ENCODE measurements at places on chromosomes 12 and 14.

DNA sequence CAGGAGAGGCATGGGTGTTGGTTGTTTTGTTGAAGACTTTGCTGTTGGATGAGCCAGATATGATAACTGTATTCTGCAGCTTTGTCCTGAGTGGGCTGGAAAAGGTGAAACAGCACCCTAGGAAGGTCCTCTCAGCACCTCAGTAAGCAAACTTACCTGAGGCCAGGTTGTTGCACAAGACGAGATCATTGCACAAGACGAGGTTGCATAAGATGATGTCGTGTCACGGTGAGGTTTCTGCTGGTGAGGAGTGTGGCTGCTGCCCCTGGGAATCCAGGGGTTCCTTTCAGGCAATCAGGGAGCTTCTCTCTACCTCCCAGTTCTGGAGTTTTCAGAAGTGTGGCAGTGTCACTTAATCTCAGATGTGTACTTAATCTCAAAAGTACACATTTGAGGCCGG, 85.6 kb downstream of the GLT1D1 start:
- DNase-seq, result no peak

GRCh38 chr12:118327391-118327790, 45.3 kb downstream of the TAOK3 start:
- DNase-seq, result no peak

- DNase-seq, result no peak
These were observed 27.7 kb downstream of the UBR7 start for GRCh38 chr14:93234798-93235197.

GRCh38 chr12:84644908-84645307, 267.7 kb downstream of the SLC6A15 start:
- no peak for DNase-seq

DNA sequence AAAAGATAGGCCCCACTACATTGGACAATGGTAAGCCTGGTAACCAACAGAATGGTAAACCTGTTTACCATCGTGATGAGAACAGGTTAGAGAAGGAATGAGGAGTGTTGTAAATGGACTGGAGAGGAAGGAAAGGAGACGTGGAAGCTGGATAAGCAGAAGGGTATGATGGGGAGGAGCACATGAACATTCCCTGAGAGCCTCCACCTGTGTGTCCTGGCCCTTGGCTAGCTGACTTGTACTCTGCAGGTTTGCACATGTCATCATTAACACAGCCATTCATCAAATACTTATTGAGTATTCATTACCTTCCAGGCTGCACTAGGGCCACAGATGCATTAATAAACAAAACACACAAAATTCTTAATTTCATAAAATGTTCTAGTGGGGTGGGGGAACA, 4.3 kb upstream of the IL26 start:
- DNase-seq, result no peak

DNA sequence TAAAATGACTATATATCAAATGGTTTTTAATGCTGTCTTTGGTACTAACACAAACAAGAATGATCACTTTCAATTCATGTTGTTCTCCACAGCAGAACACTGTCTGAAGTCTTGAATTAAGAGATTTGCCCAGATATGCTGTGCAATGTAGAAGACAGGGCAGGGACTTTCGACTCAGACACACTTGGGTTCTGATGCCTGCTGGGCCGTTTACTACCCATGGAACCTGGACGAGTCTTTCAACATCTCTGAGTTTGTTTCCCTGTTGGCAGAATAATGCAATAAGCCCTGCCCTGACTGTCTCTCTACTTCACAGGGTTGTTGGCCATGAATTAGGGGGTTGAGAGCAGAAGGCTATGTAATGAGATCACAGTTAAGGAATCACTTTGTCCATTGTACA, 162.6 kb upstream of the TMPO start:
- DNase-seq, result no peak

GRCh38 chr12:99966429-99966828, 18.3 kb downstream of the ANKS1B start:
- DNase-seq, result no peak
